Esophagus mucosa (tissue), 1 donor: ENCODE measurements at places on chromosomes 16 and 17. TPM values are rescaled to one million over a fixed set of nuclear protein-coding genes. Genes with fewer than 3 reads are reported as not detected.

DNA sequence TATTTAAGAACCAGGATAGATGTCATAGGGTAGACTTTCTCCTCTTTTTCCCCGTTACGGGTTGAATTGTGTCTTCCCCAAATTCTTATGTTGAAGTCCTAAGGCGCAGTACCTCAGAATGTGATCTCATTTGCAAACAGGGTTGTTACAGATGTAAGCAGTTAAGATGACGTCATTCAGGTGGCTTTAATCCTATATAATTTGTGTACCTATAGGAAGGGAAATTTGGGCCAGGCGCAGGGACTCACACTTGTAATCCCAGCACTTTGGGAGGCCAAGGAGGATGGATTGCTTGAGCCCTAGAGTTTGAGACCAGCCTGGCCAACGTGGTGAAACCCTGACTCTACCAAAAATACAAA, 99.5 kb upstream of the DHX40 start:
- ATAC-seq: no peak

DNA sequence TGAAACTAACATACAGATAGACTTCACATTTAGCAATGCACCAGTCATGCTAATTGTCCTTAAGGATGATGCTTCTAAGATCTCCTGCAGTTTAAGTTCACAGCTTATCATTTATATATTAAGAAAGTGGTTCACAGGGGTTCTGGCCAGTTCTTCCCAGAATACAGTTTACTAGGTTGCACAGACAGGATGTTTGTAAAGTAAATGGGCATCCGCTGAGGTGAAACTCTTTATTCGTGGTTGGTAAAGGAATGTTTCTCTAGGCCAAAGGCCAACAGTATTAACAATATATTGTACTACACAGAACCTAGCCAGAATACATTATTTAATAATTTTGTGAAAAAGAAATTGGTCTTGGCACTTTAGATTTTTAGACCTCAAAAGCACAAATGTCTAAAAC, 1427.3 kb downstream of the CDH8 start:
- no peak for ATAC-seq

- peak; percentile 43 for ATAC-seq
These were observed 7.5 kb upstream of the C16orf95 start for GRCh38 chr16:87324411-87325275.

The CDH1 gene
- total RNA-seq: 334 TPM

The DNAH2 gene
- total RNA-seq: 0.04 TPM

The ASGR1 gene
- total RNA-seq: 1.00 TPM

The SULT1A1 gene
- total RNA-seq: 4.7 TPM

The RHBDL3 gene
- 0.08 TPM for total RNA-seq

The SMTNL2 gene
- 0.56 TPM for total RNA-seq
